ENCODE measurements at places on chromosomes 6 and 20.
A peak's percentile ranks its signal among the peaks of the same experiment; 100 is the strongest.

DNA sequence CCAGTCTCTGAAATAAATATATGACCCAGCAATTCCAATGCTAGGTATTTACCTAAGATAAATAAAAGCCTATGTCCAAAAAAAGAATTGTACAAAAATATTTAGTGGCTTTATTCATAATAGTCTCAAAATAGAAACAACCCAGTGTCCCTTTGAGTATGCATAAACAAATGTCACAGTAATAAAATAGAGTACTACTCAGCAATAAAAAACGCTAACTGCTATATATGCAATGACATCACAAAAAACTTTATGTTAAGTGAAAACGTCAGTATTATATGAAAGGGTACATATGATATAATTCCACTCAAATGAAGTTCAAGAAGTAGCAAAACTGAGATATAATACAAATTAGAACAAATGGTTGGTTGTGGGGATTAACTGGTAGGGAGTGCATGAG is 286.5 kb upstream of the MAN1A1 start:
- no peak for DNase-seq

DNA sequence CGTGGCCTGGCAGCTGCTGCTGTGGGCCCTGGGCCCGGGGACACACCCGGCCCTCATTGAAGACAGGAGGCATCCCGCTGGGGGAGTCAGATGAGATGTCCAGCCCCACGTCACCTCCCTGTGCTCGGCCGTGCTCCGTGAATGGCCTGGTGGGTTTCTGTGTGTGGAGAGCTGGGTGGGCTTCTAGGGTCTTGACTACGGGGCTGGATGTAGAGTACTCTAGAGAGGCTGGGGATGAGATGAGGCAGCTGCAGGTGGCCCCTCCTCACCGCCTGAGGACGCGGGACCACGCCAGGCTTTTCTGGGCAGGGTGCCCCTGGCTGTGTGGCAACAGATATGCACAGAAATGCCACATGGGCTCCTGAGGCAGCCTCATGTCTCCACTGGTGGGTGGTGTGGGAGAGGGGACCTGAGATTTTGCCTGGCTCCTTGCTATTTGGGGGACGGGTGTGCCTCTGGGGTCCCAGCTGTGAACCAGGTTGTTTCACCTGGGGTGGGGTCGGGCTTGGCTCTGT is 8.4 kb upstream of the BHLHE23 start:
- DNase-seq, result no peak

GRCh38 chr6:156057869-156058268 is 602.2 kb upstream of the NOX3 start:
- no peak for DNase-seq

GRCh38 chr6:100366419-100366818 is 98.3 kb downstream of the SIM1 start:
- DNase-seq, result no peak

GRCh38 chr6:46651006-46651405 is 1.6 kb downstream of the CYP39A1 start:
- DNase-seq, result peak; percentile 84

- DNase-seq, result no peak
These were observed 147.4 kb downstream of the MOXD1 start for GRCh38 chr6:132253906-132254305.

DNA sequence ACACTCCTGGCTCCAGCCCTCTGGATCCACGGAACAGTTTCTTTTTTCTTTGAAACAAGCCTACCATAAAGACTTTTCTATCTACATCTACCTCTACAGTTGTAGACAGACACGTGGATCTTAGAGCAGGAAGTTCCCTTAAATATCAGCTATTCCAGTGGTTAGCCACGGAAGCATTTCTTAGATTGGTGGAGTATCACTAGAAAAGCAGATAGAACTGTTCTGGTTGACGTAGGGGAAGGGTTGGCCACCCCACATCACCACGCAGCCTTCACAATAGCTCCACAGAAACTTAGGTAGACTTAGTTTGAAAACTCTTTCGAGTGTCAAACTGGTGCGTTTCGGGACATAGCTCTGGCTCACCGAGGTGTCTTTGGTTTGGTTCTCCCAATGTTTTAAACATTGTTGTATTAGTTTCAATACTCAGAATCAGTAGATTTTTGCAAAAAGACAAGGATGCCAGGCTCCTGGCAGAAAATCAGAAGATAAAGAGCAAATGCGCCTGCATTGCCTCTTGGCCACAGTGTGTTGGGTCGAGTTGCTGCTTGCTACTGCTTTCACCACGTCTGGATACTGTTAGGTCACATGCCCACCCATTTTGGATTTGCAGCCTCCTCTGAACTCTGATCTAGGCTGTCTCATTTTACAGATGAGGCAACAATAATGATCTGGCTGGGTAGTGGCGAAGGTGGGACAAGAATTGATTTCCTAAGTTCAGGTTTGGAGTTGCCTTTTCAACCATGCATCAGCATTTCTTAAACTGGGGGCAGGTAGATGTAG is 71.5 kb upstream of the DTNBP1 start:
- DNase-seq, result no peak

- no peak for DNase-seq
These were observed 634.4 kb upstream of the MMS22L start for GRCh38 chr6:97917369-97917768.

DNA sequence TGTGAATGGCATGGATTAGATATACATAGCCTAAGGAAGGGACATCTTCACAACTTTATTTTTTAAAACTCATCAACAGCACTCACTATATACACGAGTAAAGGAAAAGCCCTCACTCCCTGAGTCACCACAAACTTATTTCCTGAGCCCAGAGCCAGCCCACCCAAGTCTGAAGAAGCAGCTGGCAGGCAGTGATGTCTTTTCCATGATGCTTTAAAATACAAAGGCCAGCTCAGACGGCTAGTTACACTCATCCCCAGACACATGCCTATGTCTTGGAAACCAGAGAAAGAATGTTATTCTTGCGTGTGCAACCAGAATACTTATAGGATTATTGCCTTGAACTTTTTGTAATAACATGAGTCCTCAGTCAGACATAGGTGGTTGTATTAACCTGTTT is 114.4 kb downstream of the ADGRG6 start:
- no peak for DNase-seq

DNA sequence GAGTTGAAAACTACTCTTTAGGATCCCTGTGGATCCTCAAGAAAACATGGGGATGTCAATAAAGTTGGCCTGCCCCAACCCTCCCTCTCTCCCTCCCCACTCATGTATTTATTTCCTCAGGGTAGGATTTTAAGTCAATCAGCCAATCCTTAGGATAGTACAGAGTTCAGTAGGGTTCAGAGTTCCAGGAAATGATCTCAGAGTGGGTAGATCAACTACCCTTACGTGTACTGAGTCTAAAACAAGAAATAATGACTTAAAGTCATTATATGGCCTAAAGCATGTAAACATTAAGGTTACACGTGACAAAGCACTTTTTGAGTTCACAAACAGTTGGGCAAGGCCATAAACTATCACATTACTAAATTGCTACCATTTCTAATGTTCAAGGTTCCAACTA is 47.2 kb upstream of the REV3L start:
- DNase-seq, result no peak

DNA sequence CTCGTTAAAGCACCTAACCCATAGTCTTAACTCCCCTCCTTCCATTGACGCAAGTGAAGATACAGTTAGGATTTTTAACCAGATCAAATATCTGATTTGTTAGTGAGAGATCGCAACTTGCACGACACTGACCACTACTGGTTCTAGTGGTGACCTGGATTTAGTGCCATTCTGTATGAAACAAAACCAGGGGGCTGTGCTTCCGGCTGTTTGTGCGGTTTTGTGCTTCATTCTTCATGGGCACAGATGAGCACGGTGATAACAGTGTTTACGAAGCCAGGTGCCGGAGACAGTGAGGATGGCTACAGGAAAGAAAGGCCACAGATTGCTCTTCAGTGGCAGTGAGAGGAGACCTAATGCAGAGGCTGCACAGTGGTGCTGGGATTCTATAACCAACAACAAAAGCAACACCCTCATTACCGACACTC is 75.5 kb downstream of the NOL4L start:
- peak; percentile 14 for DNase-seq

GRCh38 chr6:78110641-78111040 is 457.8 kb downstream of the MEI4 start:
- DNase-seq, result no peak

DNA sequence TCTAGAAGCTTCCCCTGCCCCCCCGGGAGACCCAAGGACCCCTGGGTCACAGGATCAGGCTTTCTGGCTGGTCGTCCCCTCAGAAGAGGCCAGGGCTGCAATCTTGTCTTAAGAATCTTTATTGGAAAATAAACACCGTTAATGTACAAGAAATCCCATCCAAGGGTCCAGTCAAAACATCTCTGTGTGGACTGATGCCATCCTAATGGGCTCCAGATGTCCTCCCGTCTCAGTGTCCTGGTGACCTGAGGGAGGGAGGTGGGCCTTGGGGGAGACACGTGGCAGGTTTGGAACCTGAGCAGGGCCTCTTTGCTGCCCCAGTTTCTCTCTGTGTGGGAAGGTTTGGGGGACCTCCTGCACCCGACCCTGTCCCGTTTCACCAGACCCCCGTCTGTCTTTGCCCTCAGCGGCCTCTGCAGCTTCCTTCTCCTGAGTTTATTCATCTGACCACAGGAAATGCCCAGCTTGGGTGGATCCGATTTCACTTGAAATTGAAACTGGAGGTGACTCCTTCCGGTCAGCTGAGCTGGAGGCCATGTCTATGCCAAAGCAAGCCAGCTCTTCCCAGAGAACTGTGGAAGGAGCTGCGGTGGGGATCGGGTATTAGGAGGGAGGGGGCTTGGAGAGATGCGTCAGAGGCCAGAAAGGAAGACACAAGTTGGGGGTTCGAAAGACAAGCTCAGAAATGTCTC is 75.1 kb downstream of the SLC2A10 start:
- DNase-seq, result no peak

DNA sequence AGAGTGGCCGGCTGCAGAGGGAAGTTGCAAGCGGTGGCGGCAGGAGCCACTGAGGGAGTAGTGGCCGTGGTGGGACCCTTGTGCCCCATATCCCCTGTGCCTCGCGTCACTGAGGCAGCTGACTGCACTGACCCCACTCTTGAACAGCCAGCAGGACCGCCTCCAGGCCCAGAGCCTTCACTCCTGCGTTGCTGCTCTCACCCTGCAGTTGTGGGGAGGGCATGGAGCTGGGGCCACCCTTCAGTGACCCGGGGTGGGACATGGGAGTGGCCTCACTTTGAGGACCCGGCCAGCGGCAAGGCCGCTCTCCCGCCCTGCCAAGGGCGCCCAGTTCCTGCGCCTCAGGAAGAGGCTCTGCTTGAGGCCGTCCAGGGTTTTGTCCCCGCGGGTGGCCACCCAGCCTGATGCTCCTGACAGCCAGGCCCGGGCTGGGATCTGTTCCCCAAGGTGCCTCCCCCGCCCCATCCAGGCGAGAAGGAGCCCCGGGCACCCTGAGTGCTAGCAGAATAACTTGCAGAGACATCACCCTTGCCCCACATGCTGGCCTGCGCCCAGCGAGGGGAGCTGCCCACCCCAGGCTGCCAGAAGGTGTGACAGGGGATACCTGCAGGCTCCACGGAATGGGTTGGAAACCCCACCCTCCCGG is 44.4 kb downstream of the HLA-DRA start:
- DNase-seq, result no peak

DNA sequence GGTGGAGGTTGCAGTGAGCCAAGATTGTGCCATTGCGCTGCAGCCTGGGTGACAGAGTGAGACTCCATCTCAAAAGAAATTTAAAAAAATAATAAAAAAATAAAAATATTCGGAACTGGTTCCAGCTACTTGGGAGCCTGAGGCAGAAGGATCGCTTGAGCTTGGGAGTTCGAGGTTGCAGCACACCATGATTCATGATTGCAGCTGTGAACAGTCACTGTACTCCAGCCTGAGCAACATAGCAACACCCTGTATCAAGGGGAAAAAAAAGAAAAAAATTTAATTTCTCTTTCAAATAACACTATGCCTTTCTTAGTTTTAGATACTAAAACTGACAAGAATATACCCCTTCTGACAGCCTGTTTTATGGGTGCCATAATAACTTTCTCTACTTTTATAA is 10.5 kb downstream of the KDM1B start:
- DNase-seq, result no peak

- peak; percentile 44 for DNase-seq
These were observed 133.4 kb downstream of the RFPL4B start for GRCh38 chr6:112480553-112480952.

- DNase-seq, result no peak
These were observed 100.6 kb downstream of the SOX4 start for GRCh38 chr6:21694168-21694567.

DNA sequence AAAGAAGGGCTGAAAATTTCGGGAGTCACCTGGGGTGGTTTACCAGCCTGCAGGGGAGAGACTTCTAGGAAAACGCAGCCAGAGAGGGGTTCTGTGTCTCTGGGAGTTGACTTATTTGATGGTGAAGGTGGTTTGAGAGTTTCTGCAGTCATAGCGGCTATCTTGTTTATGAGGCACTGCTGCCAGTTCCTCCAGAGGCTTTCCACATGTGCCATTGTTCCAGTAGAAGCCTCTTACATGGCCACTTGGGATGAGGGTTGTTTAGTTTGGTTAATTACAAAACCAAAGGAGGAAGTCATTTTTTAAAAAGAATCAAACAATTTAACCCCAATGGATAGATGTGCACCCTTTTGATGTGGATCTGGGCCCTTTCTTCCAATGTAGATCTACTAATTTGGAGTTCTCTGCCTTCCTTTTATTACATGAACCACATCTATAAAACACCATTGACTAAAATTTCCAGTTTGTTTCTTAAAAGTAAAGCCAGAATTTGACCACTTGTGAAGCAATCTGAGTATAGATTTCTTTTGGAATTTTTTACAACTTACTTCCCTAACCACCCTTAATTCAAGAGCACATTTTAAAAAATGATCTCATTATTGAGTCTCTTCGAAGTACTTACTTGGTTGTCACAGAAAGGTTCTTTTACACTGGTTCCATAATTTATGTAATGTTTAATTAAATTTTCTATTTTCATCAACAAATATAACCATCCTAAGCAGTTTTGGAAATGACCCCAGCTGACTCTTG is 97.6 kb downstream of the TCP11 start:
- DNase-seq, result no peak

DNA sequence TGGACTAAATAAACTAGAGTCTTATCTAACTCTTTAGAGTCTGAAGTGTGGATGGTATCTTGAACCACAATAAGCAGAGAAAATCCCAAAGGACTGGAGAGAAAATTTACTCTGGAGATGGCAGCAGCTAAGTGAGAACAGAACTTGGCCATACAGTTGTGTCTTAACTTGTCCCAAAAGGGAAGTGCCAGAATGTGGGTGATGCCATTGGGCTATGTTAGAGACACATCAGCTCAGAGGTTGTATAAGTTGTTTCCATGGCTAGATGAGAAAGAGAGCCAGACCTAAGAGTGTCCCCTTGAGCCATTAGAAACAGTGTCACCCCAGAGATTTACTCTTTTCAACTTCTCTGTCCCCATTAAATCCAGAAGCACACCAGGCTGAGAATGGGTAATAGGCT is 36.2 kb downstream of the FOXO3 start:
- no peak for DNase-seq

GRCh38 chr6:161536224-161536630 is 262.4 kb upstream of the AGPAT4 start:
- no peak for DNase-seq
